ENCODE measurements at places on chromosomes 7 and 10. TPM values are rescaled to one million over a fixed set of nuclear protein-coding genes. Genes with fewer than 3 reads are reported as not detected.
A peak's percentile ranks its signal among the peaks of the same experiment; 100 is the strongest.

The TAS2R41 gene
- not detected for polyA plus RNA-seq

DNA sequence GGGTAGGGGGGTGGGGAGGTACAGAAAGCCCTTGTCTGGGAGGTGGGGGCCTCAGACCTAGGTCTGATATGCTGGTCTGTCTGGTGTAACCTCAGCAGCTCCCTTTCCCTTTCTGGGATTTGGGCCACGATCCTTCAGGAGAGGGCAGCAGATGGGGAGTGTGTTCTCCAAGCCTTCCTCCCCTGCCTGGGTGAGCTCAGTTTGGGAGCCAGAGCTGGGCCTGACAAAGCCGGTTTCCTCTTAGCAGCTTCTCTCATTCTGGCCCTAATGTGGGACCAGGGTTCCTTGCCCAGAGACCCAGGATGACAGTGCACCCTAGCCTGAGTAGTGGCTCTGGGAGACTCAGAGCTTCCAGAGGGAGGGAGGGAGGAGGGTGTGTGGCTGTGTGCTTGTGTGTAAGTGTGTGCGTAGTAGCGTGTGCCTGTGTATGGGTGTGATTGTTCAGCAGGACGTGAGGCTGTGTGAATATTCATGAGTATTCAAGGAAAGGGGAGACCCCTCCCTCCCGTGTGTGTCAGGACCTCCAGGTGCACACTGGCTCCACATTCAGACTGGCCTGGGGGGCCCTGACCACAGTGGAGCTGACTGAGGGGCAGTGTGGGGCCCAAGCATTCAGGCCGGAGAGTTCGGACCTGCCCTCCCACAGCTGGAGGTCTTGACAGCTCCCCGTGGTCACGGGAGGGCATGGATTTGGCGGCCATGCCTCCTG, 96.5 kb downstream of the ZMIZ1 start:
- DNase-seq, result no peak

GRCh38 chr7:116377721-116378120, 121.8 kb upstream of the CAV2 start:
- DNase-seq, result no peak

DNA sequence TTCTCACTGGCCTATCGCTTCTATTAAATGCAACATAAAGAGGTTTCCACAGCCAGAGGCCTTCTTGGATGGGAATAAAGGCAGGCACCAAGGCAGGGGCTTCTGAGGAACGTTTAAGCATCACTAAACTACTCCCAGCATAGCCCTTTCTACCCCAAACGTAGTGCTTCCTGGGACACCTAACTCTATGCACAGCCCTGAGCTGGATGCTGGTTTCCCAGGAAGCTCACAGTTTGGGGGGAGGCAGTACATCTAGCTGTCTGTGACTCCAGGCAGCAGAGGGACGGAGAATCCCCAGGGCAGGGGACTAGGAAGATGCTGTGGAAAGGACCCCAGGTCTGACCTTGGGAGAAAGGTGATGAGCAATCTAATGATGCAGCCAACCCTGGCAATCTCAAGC, 192.8 kb upstream of the ZMIZ1 start:
- no peak for DNase-seq

DNA sequence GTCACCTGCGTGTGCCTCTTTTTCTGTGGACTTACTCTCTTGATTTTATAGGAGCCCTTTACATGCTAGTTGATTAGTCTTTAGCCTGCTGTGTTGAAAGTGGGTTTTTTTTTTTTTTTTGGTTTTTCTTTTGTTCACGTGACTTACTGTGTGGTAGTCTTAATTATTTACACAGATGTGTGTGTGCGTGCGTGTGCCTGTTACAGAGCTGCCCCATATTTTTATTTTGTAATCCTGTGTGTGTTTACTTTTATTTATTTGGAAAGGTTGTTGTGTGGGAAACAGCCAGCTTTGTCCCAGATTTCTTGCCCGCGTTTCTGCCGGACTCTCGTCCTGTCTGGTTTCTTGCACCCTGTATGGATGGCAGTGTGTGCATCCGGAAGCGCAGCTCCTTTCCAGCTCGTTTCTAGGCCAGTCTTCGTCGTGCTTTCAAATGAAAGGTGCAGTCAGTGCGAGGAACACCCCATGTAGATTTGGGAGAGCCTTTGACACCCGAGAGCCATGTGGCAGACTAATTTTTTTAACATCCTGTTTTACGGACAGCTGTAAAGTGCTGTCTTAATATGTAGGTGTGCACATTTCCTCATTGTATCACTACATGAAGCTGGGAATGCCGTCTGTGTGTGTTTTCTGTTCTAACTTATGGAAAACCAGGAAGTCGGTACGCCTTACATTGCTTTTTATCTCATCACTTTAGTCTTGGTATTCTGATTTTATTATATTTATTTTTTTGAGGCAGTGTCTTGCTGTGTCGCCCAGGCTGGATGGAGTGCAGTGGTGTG, 55.6 kb downstream of the DNAJB6 start:
- no peak for DNase-seq

GRCh38 chr7:47763063-47763974, 181.4 kb upstream of the TNS3 start:
- DNase-seq, result peak; percentile 59

DNA sequence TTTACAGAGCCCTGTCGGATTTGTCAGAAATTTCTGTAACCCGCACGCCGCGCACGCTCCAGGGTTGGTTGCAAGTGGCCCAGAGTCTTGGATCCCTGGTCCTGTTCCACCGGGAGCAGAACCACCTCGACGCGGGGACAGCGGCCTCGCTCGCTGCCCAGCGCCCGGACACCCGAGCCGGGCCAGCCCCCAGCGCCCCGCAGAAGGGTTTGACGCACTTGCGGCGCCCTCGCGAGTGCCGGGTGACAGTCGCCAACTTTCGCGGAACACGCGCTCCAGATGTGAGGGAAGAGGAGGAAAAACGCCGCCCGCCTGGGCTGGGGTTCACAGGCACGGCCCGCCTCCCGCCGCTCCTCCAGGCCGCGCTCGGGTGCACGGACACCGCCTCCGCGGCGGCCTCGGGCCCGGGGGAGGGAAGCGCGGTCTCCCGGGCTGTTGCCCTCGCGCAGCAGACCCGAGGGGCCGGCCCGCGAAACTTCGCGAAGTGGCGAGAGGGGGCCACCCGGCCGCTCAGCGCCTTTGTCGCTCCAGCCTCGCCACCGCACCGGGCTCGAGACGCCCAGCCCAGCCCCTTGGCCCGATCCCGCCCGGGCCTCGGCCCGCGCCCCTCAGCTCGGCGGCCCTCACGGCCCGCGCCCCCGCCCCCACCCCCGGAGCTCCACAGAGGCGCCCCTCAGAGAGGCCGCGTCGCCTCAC, 514 bp downstream of the RNF216 start:
- no peak for DNase-seq

The KIF5B gene
- polyA plus RNA-seq, result 52.6 TPM

DNA sequence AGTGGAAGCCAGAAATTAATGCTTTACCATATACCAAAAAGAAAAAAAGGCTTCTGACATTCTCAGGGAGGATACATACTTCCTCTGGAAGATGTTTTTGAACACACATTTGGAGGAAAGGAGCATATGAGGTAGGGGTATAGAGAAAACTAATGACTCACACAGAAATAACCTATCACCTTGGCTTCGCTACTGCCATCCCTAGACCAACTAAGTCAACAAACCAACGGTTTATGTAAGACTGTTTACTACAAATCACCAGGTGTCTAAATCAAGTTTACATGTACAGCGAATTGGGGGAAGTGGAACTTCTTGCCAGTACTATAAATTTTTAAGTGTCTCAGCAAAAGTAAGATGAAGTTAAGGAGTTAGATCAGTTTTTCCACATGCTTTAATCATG, 96.9 kb downstream of the NT5C2 start:
- no peak for DNase-seq

DNA sequence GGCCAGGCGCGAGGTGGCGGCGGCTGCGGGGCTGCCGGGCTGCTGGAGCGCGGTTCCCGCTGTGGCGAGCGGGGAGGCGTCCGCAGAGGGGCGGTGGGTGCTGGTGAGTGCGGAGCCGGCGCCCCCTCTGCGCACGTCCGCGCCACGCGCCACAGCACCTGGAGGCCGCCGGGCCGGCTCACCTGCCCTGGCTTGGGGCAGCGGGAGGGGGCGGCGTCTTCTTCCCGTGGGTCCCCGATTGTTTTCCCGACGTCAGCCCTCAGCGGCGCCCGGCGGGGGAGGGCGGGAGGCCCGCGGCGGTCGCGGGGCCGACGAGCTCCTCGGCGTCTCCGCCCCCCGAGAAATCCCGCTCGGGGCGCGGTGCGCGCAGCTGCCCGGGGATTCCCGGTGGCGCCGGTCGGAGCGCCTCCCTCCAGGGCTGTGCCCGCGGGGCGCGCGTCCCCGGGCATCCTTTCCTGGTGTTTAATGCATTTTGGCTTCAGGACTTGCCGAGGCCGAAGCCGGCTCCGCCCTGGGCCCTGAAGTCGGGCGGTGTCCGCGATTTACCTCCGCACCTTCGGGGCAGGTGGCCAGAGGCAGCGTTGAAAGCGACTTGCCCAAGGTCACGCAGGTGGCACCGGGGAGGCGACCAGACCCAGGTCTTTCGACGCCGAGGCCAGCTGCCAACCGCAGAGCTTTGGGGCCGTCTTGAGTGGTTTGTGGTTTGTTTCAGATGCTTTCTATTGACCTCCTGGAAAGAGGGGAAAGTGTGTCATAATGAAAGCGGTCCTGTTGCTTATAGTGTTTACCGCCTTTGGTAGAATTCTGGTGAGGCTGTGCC, 561 bp downstream of the PLEKHA1 start:
- peak; percentile 64 for DNase-seq

DNA sequence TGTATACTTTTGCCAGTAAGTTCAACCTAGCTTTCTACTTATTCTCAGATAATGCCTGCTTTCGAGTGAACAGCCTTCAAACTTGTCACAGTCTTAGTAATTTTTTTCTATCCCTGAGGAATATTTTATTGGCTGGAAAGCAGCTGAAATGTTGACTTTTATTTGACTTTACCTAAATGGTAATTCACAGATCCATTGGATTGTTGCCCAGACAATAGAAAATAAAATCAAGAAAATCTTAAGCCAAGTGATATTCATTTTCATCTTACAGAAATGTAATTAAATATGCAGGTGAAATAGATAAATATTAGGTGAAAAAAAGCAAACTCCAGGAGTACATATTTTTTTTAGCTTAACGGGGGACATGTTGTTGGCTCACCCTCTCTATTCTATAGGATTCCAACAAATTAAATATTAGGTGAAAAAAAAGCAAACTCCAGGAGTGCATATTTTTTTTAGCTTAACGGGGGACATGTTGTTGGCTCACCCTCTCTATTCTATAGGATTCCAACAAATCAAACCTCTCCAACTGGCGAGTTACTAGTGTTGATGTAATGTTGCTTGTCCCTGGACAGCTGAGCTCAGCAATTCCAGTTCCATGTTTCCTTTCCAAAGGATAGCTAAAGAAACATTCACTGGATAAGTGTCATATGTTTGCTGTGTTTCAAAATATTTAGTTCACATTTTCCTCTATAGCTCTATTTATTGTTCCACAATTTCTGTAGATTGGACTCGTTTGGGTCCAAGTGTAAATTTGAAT, 4.2 kb downstream of the TMEM26 start:
- no peak for DNase-seq

The MNX1 gene
- polyA plus RNA-seq, result 3.5 TPM

DNA sequence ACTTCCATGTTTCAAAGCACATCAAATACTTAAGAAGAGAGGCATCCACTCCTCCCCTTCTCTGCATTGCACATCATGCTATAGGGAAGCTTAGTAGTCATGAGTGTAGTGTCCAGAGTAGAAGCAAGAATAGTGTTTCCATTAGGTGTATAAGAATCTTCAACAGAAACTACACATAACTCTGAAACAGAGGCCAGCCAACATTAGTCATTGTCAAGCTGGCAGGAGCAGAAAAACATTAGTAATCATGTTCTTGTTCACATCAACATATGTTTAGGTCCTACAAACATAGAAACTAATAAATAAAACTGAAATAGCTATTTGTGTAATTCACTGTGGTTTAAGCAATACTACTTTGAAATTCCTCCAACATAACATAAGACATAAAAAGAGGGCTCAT, 370.2 kb downstream of the PPP1R3A start:
- DNase-seq, result no peak

- DNase-seq, result no peak
Measured at GRCh38 chr7:103114576-103115008, 34.3 kb downstream of the NAPEPLD start.

The PCDH15 gene
- polyA plus RNA-seq, result not detected

The DBNL gene
- 97.5 TPM for polyA plus RNA-seq

DNA sequence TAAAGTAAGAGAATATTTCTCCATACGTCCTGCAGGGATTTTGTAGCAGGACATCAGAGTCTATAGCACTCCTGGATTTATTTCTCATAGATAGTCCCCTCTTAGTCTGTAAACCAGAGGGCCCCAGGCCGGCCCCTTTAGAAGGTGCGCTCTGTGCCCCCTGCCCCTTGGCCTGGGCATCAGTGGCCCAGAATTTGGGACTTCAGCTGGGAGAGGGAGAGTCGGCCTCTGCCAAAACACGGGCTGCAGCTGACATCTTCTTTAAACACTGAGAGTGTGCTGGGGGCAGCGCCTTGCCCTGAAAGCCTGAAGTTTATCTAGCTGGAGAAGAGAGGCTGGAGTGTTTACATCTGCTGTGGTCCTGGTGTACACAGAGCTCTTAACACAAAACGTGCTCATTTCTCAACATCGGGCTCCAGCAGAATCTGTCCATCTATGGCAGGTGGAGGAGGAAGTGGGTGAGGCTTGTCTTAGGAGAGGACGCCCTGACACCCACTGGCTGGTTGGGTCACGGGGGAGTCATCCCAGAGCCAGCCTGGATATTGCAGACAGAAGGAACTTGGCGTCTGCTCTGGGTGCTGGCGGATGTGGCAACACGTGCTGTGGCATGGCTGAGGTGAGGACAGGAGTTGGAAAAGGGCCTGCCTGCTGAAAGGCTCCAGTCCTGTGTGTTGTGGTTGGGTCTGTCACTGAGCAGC, 5.0 kb upstream of the TACR2 start:
- DNase-seq, result no peak

GRCh38 chr7:69620063-69620462, 21.8 kb downstream of the AUTS2 start:
- no peak for DNase-seq

DNA sequence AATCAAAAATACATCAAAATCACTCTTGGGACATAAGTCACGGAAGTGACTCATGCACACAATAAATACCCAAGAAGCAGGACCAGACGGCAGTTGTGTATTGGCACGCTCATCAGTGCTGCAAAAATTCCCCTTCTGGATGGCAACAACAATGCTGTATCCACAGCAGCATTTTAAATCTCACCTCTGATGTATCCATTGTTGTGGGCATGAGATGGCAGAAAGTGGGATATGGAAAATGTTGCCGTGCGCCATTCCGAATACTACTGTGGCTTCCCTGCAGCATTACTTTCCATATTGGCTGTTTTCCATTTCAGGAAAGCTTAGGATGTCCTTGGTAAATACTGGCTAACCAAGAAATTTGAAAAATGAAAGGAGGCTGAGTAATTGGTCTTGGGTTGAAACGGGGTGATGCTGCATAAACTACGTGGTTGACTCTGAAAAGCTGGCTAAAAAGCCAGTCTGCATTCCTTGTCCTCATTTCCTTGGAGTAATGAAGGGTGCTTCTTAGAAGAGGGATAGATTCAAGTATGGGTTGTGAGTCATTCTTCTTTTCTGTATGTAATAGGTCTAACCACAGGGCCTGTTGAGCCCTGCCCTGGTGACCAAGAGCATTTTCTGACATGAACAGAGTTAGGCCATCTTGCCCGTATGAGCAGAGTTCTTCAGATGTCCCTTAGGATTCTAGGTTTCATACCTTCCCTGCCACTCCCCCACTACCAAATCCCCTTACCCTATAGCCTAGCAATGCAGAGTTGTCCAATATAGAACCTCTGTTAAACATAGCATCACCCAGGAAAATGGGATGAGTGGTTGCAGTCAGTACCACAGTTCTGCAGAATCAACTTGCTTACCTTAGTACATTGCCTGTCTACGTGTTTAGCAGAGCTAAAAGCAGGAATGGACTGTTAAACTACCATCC, 36.3 kb upstream of the TOMM7 start:
- DNase-seq, result no peak

GRCh38 chr10:32982293-32982709, 24.3 kb upstream of the ITGB1 start:
- no peak for DNase-seq

The MRC1 gene
- 23.3 TPM for polyA plus RNA-seq
